ENCODE measurements at places on chromosomes 3 and 15.

GRCh38 chr15:70210528-70210927, 112.8 kb upstream of the TLE3 start:
- no peak for DNase-seq

GRCh38 chr3:39096775-39097174, 10.7 kb downstream of the GORASP1 start:
- no peak for DNase-seq

- peak; percentile 20 for DNase-seq
Observed at GRCh38 chr3:158106766-158107471, 699 bp upstream of the SHOX2 start.

DNA sequence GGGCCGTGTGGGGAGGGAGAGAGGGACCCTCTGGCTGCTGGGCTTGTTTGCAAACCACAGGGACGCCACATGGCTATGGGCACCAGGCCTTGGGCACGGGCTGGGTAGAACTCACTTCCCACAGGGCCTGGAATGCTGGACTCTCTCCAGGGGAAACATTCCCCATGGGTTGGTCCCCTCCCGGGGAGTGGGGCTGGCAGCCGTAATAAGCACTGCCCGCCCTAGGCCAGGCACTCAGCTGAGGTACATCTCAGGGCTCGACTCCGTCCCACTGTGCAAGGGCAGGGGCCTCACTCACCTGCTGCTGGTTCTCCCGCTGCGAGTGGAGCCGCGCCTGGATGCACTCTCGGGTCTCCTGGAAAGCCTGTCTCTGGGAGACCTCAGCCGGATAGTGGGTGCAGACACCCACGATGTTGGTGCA, 96.7 kb downstream of the ADCY5 start:
- DNase-seq: peak; percentile 30

DNA sequence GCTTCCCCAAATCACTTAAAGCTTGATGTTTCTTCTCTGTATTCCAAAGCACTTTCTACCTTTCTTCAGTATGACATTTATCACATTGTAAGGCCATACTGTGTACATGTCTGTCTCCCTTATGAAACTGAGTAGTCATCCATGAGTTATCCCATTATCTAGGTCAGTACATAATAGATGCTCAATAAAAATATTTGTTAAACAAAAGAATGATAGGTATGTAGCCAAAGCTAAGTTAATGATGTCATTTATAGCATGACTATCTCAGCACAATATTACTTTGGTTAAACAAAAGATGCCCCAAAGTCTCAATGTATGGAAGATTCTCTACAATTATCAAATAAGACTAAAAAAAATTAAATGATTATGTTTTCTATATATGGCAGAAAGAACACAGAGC, 3.1 kb upstream of the TMCO5A start:
- peak; percentile 45 for DNase-seq

Measured in fibroblast of skin of back (primary cell).